Mesendoderm (in vitro differentiated cells): ENCODE measurements at places on chromosomes 6 and 20.

DNA sequence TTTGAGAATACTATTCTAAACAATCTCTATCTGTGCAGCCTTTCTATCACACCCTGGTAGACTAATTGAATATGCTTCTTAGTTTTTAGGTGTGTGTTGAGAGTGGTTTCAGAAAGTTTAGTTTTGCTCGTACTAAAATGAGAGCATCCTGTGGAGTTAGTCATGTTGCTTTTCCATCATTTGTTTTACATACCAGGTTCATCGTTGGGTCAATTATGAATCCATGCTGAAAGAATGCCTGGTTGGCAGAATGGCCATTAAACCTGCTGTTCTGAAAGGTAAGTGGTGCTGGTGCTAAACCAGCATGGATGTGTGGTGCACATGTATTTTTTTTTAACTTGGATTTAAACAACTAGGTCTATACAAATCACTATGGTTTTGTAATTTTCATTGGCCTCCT lies 49.3 kb downstream of the CYB5R4 start:
- no peaks in the 10 kb centered on the region for H3K27me3 ChIP-seq
- no peak overlapping the region for H3K27ac ChIP-seq
- no peak for DNase-seq
- no peaks in the 10 kb centered on the region for H3K36me3 ChIP-seq
- H3K4me1 ChIP-seq = no peaks in the 10 kb centered on the region

- H3K4me3 ChIP-seq = no peak overlapping the region
- no peak overlapping the region for H3K27ac ChIP-seq
- H3K36me3 ChIP-seq = no peaks in the 10 kb centered on the region
- H3K27me3 ChIP-seq = no peaks in the 10 kb centered on the region
- H3K4me1 ChIP-seq = peaks cover 3% of the 10 kb centered on the region
Observed at GRCh38 chr20:63651942-63652191, 1.4 kb downstream of the STMN3 start.

- DNase-seq = peak; percentile 82
- peaks cover 5% of the 10 kb centered on the region for H3K36me3 ChIP-seq
- peaks cover 2% of the 10 kb centered on the region for H3K4me1 ChIP-seq
- H3K27me3 ChIP-seq = no peaks in the 10 kb centered on the region
Observed at GRCh38 chr6:31791324-31792089, 4.0 kb downstream of the VARS1 start.

DNA sequence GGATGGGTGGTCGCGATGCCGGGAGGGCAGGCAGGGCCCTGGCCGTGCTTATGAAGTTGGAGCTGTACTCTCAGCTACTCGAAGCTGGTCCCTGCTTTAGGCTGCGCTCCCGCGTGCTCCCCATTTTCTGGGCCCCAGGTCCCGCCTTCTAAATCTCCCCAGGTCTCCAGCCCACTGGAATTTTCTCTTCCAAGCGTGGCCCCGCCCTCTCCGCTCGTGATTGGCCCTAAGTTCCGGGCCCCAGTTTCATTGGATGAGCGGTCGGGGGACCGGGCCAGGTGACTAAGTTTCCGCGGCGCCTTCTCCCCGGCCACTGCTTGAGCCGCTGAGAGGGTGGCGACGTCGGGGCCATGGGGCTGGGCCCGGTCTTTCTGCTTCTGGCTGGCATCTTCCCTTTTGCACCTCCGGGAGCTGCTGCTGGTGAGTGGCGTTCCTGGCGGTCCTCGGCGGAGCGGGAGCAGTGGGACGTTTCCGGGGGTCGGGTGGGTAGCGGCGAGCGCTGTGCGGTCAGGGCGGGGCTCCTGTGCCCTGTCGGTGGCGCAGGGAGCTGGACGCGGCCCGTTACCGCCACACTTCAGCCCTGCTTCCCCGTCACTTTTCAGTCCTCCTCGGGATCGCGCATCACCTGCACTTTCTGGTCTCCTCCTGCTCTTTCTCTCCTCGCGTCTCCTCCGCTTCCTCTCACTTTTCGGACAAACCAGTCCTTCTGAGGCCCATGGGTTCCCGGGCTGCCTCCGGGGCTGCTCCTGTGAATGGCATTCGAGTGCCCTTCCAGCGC lies at the start of gene MICA:
Gene MICA, plus strand, starts transcription at position 313 of the 778 bp plus-strand sequence. Its CDS starts 38 bp downstream, at position 351.
- peak; percentile 96 for DNase-seq
- H3K27ac ChIP-seq = peak within 1 kb of the TSS; percentile 56
- peak within 1 kb of the TSS; percentile 96 for H3K4me3 ChIP-seq
- no peaks in the 10 kb centered on the region for H3K27me3 ChIP-seq
- H3K36me3 ChIP-seq = no peaks in the 10 kb centered on the region

DNA sequence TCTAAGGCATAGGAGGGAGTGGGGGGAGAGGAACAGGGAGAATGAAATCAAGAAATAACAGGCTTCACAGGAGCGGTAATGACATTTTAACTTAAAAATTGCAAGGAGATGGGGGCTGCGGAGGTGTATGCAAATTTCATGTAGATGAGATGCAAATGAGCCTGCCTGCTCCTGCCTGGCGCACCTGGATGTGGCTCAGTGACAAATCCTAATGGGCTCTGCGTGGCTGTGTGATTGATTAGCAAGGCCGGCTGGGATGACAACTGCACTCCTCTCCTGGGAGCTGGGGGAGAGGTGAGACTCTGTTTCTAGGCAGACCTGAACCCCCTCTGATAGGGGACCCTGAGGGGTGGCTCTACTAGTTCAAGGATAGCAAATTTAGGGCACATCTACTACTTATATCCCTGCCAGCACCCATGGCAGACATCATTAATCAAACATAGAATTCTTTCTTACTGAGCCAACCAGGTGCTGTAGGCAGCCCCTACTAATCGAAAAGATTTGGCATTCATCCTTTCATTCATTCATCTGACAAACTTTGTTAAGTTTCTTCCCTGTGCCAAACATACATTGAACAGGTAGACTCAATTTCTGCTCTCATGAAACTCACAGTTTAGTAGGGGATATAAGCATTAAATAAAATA lies 38.4 kb upstream of the TGM2 start:
- H3K36me3 ChIP-seq = no peaks in the 10 kb centered on the region
- H3K27ac ChIP-seq = no peak overlapping the region
- H3K27me3 ChIP-seq = no peaks in the 10 kb centered on the region
- H3K4me3 ChIP-seq = no peak overlapping the region
- DNase-seq = no peak

DNA sequence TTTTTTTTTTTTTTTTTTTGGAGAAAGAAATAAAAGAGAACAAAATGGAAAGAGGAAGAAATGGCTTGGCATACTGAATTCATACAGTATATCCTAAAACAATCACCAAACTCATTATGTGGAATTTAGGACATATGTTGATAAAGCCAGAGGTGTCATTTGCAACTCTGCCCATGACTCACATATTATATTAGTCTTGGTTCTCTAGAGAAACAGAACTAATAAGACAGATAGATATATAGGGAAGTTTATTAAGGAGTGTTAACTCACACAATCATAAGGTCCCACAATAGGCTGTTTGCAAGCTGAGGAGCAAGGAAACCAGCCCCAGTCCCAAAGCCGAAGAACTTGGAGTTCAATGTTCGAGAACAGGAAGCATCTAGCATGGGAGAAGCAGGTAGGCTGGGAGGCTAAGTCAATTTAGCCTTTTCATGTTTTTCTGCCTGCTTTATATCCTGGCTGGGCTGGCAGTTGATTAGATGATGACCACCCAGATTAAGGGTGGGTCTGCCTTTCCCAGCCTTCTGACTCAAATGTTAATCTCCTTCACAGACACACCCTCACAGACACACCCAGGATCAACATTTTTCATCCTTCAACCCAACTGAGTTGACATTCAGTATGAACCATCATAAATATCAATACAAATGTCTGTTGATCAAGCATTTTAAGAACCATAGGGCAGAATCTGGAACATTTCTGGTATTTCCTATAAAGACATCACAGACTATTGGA lies 102.3 kb downstream of the UBE3D start:
- H3K27me3 ChIP-seq = no peaks in the 10 kb centered on the region
- peak; percentile 11 for DNase-seq
- no peak overlapping the region for H3K27ac ChIP-seq
- H3K36me3 ChIP-seq = no peaks in the 10 kb centered on the region
- peaks cover 9% of the 10 kb centered on the region for H3K4me1 ChIP-seq

- no peak overlapping the region for H3K27ac ChIP-seq
- H3K4me3 ChIP-seq = no peak overlapping the region
- no peak for DNase-seq
- H3K36me3 ChIP-seq = no peaks in the 10 kb centered on the region
Observed at GRCh38 chr20:58970146-58970545, 10.9 kb upstream of the NELFCD start.

- no peaks in the 10 kb centered on the region for H3K36me3 ChIP-seq
- H3K4me1 ChIP-seq = no peaks in the 10 kb centered on the region
- no peak for DNase-seq
- no peak overlapping the region for H3K4me3 ChIP-seq
Observed at GRCh38 chr20:13299401-13299800, 78.3 kb downstream of the ISM1 start.

DNA sequence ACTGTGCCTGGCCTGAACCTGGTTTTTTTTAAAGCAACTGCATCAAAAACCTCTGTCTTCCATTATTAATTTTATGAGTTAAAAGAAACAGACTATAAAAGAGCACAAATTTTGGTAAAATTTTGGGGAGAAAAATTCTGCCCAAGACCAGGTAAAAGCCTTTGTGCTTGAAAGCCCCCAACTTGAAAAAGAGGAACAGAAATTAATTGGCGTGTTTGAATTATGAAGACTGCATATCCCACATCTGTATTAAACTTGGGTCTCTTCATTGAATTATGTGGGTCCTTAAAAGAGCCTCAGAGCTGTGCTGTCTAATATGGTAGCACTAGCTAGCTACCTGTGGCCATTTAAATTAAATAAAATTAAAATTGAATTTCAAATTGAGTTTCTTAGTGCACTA lies 41.2 kb downstream of the COL11A2 start:
- H3K36me3 ChIP-seq = no peaks in the 10 kb centered on the region
- H3K27me3 ChIP-seq = no peaks in the 10 kb centered on the region
- DNase-seq = no peak
- no peak overlapping the region for H3K4me3 ChIP-seq

DNA sequence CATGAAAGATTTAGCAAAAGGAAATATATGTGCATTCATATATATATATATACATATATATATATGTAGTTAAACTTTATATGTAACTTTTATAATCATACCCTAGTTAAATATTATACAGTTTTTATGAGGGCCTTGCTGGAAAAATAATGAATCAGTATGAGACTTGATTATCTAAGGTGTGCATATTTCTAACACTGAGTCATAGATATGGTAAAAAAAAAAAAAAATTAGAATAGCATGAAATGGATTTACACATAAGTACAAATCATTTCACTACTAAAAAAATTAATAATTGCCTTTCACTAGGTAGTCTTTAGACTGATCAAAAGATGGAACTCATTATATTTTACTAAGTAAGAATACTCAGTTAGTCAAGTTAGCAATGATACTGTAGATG lies 51.3 kb upstream of the DST start:
- no peak overlapping the region for H3K27ac ChIP-seq
- H3K27me3 ChIP-seq = no peaks in the 10 kb centered on the region
- H3K4me3 ChIP-seq = no peak overlapping the region
- no peaks in the 10 kb centered on the region for H3K36me3 ChIP-seq
- H3K4me1 ChIP-seq = peaks cover 2% of the 10 kb centered on the region
- no peak for DNase-seq

- no peak overlapping the region for H3K27ac ChIP-seq
- no peaks in the 10 kb centered on the region for H3K36me3 ChIP-seq
- DNase-seq = no peak
Observed at GRCh38 chr6:31658158-31658688, 2.4 kb downstream of the C6orf47 start.

DNA sequence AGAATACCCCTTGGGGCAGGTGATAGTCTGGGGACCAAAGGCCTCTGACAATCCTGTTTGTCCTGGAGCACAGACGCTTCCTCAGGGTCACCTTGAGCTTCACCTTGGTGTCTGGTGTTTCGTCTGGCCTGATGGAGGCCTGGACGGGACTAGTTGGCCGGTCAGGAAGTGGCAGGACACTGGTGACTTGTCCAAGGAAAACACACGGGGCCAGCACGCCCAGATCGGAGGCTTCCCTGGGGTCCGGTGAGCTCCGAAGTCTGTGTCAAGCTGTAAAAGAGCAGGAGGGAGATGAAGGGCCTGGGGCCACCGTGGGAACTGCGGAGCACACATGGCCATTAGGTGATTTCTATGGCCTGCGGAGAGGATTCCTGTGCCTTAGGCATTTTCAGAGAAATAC lies 67.9 kb downstream of the SMOC2 start:
- H3K27ac ChIP-seq = no peak overlapping the region
- DNase-seq = no peak
- H3K36me3 ChIP-seq = no peaks in the 10 kb centered on the region
- H3K4me1 ChIP-seq = no peaks in the 10 kb centered on the region

GRCh38 chr6:139533573-139534471 lies 159.4 kb upstream of the CITED2 start:
- peak overlapping the region; percentile 92 for H3K27ac ChIP-seq
- no peaks in the 10 kb centered on the region for H3K36me3 ChIP-seq
- no peaks in the 10 kb centered on the region for H3K27me3 ChIP-seq
- peaks cover 10% of the 10 kb centered on the region for H3K4me1 ChIP-seq
- H3K4me3 ChIP-seq = no peak overlapping the region

DNA sequence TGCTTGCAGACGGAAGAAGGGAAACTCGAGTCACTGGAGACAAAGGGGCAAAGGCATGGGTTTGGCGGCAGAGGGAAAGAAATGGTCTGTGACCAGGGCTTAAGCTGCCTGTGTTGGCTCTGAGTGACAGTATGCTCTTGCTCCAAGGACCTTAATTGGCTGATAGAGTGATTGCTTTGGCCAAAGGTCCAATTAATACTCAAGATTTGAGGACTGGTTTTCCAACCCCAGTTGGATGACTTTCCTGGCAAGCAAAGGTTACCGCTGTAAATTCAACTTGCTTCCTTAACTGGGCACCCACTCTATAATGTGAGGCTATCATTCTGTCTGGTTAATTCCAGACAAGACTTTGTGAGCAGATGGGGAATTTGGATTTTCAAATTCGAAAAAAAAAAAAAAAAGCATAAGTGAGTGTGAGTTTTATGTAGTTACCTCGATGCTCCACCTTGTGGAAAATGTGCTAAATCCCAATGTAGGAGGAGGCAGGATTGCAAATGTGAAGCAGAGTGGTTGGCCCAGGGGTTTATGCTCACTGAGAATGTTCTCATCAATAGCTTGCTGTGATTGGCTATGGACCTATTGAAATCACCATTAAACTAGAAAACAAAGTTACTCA lies 150.7 kb upstream of the GMDS start:
- no peaks in the 10 kb centered on the region for H3K27me3 ChIP-seq
- no peak overlapping the region for H3K27ac ChIP-seq
- H3K36me3 ChIP-seq = no peaks in the 10 kb centered on the region
- peak; percentile 27 for DNase-seq
- H3K4me3 ChIP-seq = no peak overlapping the region

DNA sequence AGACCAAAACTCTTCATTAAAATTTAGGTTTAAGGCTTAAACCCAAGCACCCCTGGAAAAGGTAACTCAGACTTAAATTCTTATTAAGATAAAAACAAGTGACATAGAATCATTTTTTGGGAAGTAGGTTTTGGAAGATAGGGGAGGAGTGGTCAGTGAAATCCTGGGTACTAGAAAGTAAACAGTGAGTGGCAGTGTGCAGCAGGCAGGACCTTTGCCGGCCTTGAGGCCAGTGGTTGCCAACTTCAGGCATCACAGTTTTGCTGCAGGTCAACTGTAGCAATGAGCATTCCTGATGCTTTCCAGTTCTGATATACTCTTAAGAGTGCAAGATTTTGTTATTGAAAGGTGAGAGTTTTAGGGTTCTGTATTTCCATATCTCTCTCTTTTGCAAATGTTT lies 69.3 kb upstream of the SUPT3H start:
- peaks cover 7% of the 10 kb centered on the region for H3K4me1 ChIP-seq
- no peak for DNase-seq
- no peak overlapping the region for H3K4me3 ChIP-seq
- no peaks in the 10 kb centered on the region for H3K36me3 ChIP-seq
- H3K27ac ChIP-seq = no peak overlapping the region

GRCh38 chr6:125232466-125232865 lies 69.3 kb downstream of the HDDC2 start:
- H3K4me3 ChIP-seq = no peak overlapping the region
- DNase-seq = no peak
- H3K36me3 ChIP-seq = no peaks in the 10 kb centered on the region
- H3K4me1 ChIP-seq = no peaks in the 10 kb centered on the region
